ENCODE measurements at places on chromosomes 11 and 22.

DNA sequence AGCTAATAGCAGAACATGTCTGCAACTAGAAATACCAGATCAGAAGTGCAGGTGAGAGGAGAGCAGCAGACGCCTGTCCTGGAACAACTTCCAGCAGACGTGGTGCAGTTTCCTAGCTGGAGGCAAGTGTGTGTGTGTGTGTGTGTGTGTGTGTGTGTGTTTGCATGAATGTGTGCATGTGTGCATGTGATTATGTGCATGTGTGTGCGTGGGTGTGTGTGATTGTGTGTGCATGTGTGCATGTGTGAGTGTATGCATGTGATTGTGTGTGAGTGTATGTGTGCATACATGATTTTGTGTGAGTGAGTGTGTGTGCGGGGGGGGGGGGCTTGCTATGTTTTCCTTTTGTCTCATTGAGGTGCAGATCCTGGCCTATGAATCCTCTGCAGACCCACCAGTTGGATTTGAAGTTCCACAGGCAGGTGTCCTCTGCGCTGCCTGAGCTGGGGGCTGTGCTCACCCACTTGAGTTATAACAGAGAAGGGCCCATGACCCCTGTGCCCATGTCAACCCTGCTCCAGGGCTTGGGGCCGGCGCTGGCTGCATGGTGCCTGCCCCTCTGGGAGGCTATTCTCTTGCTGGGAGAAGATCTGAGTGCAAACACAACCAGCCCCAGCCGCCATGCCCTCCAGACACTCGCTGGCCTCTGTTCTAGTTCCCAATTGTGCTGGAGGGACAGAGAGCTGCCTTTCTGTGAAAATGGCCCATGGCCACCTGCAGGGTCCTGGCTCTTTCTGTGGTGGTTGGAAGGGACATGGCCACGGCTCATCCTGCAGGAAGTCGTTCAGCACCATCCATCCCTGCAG lies 821.3 kb downstream of the BRD1 start:
- no peak for DNase-seq

DNA sequence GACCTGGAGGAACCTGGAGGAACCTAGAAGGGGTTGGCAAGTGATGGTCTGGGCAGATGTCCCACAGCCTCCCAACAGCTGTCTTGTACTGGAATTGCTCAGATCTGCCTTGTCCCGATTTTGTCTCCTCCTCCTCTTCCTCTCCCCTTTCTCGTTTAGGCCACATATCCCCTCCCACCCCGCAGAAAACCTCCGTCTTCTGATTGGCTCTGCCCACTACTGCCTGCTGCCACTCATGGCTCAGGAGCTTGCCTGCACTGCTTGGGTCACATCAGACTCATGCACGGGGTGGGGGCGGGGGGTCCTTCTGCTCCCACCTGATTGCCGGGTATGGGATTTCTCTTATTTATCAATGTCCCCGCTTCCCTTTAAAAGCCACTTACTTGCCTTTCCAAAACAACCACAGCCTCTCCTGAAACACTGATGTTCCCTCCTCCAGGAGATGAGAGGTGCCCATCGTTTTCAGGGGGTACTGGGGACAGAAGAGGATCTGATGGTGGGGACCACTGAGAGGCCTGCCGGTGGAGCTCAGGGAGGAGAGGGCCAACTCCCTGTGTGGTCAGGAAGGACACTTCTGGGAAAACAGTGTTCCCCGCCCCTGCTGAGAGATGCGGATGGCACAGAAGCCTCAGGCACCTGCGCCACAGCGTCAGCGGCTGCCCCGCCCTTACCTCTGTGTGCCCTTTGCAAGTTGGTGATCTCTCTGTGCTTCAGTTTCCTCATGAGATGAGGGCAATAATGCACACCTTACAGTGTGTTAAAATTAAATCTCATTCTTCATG lies 14.7 kb downstream of the TOM1 start:
- DNase-seq = no peak

- no peak for DNase-seq
Measured at GRCh38 chr11:62923601-62924411, 2.6 kb upstream of the CHRM1 start.

DNA sequence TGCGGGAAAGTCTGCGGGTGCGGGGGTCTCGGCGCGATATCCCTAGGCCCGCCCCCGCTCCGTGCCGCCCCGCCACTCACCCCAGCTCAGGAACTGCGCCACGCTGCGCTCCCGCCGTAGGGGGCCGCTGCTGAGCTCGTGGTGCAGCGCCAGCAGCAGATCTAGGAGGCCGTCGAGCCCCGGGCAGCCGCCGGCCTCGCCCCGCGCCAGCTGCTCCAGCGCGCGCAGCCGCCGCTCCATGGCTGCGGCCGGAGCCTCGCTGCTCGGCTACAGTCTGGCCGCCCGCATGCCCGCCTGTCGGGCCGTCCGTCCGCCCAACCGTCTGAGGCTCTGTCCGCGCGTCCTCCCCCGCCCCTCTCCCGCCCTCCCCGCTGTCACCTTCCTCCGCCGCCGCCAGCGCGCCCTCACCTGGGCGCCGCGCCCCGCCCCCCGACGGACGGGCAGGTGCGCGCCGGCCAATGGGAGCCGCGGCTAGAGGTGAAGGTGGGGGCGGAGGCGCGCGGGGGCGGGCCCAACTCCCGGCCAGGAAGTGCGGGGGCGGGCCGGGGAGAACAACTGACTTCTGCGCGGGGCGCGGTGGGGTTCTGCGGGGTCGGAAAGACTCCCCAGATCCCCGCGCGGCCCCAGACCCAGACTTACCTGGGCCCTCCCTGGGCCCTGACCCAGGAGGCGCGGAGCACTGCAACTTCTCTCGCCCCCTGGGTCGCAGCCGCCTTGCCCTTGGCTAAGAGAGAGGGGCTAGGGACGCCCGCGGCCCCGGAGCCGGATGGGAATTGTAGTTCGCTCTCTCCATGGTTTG lies at the start of gene CDC42BPG:
CDC42BPG (minus strand) TSS at position 324 of the 799 bp plus-strand sequence; CDS start at position 240, 84 bp downstream.
- peak; percentile 35 for DNase-seq

DNA sequence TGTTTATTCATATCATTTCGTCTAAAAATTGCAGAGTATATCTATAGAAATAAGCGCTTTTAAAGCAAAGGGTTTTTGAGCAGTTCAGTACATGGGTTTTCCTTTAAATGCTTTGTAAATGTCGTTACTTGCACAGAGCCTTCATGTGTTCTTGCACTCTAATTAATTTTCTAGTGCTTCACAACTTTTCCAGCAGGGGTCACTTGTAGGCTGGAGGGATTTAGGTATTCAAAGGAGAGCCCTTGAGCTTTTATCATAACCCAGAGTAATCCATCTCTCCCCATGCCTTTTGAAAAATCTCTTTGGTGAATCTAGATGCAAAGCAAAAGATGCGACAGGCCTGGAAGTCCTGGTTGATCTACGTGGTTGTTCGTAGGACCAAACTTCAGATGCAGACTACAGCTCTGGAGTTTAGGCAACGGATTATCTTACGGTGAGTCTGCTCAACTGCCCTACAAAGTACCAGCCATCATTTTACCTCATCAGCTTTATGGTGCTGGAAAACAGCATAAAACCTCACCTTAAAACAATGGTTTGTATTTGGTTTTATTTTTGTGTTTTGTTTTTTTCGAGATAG lies 60.4 kb downstream of the SFI1 start:
- no peak for DNase-seq

DNA sequence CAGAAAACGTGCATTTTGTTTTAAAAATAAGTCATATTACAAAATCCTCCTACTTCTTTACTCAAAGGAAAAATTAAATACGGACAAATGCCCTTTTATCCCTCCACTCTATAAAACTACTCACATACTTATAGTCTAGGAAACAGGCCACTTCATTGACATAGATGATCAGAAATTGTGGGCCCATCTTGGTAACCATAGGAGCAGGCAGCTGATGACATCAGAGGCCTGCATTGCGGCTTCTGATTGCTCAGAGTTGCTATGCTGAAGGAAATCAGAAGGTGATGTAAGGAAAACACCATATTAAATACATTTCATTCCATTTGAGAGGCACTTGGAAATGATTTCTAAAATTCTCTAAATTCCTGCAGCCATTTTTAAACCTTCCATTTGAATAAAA lies 27.0 kb downstream of the FAM76B start:
- DNase-seq = no peak

DNA sequence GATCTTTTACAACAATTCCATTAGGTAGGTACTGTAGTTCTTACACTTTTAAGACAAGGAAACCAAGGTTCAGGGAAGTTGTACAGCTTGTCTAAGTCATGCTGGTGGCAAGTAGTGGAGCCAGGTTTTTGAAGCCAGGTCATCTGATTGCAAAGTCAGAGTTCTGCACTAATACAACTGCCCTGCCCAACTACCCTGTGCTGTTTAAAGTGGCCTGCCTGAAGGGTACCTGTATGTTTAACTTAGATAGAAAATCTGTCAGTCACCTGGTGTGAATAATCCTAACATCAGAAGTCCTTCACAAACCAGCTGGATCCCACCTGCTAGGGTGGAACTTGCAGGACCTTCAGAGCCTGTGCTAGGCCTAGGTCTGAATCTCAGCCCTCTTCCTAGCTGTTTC lies 44.2 kb downstream of the ARFGAP2 start:
- DNase-seq = no peak

DNA sequence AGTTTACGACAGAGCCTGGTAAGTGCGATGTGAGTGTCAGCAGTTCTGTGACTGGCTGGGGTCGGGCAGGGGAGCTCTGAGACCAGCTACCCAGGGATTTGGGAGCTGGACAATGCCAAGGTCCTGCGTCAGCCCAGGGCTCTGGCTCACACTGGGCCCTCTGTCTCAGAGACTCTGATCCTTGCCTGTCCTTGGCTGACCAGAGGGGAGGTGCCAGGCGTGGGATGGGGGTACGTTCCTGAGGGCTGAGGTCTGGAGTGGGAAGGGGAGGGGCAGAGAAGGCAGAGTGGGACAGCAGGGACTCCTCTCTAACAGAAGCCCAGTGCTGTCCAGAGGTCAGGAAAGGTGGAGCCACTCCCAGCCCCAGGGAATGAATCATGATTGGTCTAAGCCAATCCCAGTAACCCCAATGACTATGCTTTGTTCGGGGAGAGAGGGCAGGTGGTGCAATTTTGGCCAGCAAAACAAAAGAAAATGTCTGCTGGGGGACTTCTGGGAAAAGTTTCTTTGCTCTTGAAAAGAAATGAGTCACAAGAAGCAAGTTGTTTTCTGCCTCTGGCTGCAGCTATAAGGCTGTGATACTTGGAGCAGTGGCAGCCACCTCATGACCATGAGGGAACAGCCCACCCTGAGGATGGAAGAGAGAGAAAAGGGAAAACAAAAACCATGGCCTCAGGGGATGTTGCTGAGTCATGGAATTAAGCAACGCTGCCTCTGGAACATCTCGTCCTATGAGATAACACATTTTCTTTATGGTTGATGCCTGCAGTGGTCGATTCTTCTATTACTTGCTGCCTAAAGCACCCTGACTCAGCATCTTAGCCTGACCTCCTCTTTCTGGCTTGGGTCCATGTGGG lies 108.3 kb downstream of the CHST1 start:
- no peak for DNase-seq

DNA sequence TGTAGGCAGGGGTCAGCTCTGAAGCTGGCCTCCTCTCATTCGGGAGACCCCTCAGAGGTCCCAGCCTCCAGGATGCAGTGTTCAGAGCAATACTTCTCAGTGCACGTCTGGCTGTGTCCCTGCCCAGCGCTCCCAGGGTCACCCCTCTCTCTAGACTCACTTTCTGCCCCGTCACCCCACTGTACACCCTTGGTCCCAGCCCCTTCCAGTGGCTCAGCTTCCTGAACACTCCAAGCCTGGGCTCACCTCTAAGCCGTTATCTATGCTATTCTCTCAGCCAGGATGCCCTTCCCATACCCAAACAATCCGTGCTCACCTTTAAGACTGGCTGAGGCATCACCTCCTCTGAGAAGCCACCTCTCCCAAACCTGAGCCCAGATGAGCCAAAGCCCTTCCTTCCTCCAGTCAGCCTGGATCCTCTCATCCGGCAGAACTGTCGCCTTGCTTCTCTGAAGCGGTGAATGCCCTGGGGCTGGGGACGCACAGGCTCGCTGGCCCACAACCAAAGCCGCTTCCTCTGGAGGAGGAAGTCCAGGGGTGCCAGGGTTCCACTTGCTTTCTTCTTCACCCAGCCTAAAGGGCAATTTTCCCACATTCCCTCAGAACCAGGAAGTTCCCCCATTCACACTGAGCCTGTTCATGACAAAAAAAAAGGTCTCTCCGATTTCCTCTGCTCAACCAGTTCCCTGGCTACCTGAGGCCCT lies 13.7 kb upstream of the CDKN1C start:
- no peak for DNase-seq

DNA sequence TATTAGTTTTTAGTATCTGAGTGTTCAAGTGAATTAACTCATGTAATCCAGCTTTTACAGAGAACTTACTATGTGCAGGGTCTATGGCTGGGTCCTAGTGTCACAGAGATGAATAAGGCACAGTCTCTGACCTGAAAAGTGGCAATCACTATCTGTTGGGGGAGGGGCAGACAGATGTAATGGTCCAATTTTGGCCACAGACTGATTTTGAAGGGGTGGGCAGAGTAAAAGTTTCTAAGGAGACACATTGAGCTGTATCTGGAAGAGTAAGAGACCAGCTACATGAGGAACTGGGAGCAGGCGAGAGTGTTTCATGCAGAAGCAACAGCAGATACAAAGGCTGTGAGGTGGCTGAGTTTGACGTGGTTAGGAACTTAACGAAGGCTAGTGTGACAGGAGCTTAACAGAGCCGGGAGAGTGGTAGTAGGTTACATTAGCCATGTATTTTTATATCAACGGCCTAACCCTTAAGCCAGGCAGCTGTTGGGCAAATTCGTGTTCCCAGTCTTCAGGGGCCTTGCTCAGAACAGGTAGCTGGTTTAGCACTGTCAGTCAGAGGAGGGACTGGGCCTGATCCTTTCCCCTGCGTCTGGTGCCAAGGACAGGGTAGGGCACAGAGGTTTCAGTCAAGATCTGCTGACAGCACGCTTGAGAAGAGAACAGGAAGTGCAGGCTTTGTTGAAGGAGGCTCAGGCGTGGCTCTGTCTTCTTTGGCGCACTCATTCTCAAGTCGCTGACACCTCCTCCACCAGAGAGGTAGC lies 1.4 kb upstream of the STIM1 start:
- no peak for DNase-seq

DNA sequence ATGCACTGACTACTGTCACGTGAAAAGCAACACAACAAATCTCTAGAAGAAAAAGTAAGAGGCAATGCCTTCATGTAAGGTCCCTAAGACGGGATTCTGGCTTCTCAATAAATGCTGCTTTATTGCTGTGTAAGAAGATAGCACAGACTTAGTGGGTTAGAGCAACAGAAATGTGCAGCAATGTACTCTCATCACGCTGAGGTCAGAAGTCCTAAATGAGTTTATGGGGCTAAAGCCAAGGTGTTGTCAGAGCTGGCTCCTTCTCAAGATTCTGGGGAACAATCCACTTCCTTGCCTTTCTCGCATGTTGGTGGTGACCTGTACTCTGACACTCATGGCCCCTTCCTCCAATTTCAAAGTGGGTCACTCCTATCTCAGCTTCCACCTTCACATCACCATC lies 93.4 kb downstream of the SHANK2 start:
- no peak for DNase-seq

GRCh38 chr11:126284829-126285228 lies 1.9 kb downstream of the TIRAP start:
- peak; percentile 56 for DNase-seq

- DNase-seq = no peak
Measured at GRCh38 chr11:33417121-33417520, 159.9 kb downstream of the HIPK3 start.

GRCh38 chr11:394034-394857 lies at the start of gene PKP3:
TSS of gene PKP3 (plus strand) at chr11:394209. CDS start at chr11:394293, 84 bp downstream.
- DNase-seq = no peak

Data from activated naive CD4-positive, alpha-beta T cell (primary cell).